ENCODE measurements at places on chromosomes 7 and 10.

- DNase-seq = no peak
Measured at GRCh38 chr10:53909791-53910190, 891.2 kb downstream of the PCDH15 start.

GRCh38 chr7:130281260-130281659 lies 11.7 kb upstream of the CPA4 start:
- DNase-seq = no peak

DNA sequence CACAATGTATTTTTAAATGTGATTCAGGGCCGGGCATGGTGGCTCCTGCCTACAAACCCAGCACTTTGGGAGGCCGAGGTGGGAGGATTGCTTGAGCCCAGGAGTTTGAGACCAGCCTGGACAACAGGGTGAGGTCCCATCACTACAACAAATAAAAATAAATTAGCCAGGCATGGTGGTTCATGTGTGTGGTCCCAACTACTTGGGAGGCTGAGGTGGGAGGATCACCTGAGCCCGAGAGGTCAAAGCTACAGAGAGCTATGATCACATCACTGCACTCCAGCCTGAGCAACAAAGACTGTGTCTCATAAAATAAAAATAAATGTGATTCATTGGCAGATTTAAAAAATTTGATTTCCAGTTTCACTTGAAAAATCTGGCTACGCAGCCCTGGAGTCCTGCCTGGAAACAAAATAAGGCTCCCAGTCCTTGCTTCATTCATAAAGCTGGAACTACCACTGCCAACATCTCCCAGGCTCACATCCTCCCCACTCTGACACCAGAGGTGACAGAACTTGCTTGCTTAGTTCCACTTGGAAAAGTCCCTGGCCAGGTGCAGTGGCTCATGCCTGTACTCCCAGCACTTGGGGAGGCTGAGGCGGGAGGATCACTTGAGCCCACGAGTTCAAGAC lies 27.9 kb upstream of the SLC35G1 start:
- no peak for DNase-seq

DNA sequence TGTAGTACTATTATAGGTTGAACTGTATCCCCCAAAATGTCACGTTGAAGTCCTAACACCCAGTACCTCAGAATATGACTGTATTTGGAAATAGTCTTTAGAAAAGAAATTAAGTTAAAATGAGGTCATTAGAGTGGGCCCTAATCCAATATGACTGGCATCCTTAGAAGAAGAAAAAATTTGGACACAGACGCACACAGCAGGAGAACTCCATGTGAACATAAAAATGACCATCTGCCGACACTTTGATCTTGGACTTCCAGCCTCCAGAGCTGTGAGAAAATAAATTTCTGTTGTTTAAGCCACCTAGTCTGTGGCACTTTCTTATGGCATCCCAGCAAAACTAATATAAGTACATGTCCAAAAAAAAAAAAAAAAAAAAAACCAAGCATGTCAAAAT lies 225.8 kb downstream of the PARD3 start:
- no peak for DNase-seq

DNA sequence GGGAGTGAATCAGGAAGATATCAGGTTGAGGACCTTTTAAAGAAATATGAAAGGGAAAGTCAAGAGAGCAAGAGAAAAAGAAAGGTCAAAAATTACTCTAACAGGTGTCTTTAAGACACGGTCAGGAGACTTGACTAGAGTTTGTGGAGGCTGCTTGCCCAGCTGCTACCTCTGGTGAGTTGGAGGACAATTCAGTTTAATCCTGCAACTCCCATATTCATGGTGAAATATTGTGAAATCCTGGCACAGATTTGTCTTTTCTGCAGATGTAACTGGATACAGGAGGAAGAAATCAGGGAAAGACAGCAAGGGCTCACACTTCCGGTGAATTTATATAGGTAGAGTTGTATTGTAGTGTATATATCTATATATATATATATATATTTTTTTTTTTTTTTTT lies 93.5 kb downstream of the AKAP9 start:
- no peak for DNase-seq

- DNase-seq = no peak
Measured at GRCh38 chr10:110686047-110686446, 41.9 kb downstream of the RBM20 start.

Data from NCI-H774 (cell line).